Activated naive CD8-positive, alpha-beta T cell treated with anti-CD3 and anti-CD28 coated beads for 36 hours (primary cell): ENCODE measurements at places on chromosomes 6 and 20. TPM values are rescaled to one million over a fixed set of nuclear protein-coding genes. Genes with fewer than 3 reads are reported as not detected.

- no peak for DNase-seq
- H3K27ac ChIP-seq: no peak overlapping the region
- no peaks in the 10 kb centered on the region for H3K27me3 ChIP-seq
Observed at GRCh38 chr20:1918491-1919165, 23.4 kb downstream of the SIRPA start.

GRCh38 chr6:168452685-168453377 is 11.8 kb downstream of the SMOC2 start:
- no peak for DNase-seq
- H3K27me3 ChIP-seq: peaks cover 20% of the 10 kb centered on the region
- no peaks in the 10 kb centered on the region for H3K4me1 ChIP-seq
- no peaks in the 10 kb centered on the region for H3K36me3 ChIP-seq

GRCh38 chr20:49987015-49987867 is 4.5 kb downstream of the SNAI1 start:
- DNase-seq: no peak
- H3K36me3 ChIP-seq: peaks cover under 1% of the 10 kb centered on the region
- no peak overlapping the region for H3K4me3 ChIP-seq
- H3K27me3 ChIP-seq: peaks cover 4% of the 10 kb centered on the region
- H3K4me1 ChIP-seq: peaks cover 16% of the 10 kb centered on the region

DNA sequence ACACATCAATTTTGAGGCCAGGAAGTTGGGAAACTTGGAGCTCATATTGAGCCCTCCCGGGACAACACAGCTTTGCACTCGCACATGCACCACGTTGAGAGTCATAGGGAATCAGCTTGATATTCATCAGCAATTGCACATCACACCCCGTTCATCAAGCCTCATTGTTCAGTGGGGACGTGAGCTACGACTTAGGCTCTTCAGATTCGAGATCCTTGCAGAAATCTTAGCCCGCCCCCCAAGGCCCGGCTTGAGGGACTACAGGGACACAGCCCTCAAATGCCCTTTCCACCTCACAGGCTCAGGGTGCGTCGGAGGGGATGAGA is 93.0 kb upstream of the MAFB start:
- no peaks in the 10 kb centered on the region for H3K36me3 ChIP-seq
- H3K27ac ChIP-seq: no peak overlapping the region
- DNase-seq: no peak
- peaks cover 3% of the 10 kb centered on the region for H3K27me3 ChIP-seq
- H3K4me1 ChIP-seq: no peaks in the 10 kb centered on the region
- H3K4me3 ChIP-seq: no peak overlapping the region

- H3K4me1 ChIP-seq: no peaks in the 10 kb centered on the region
- H3K27ac ChIP-seq: no peak overlapping the region
- H3K27me3 ChIP-seq: no peaks in the 10 kb centered on the region
Observed at GRCh38 chr20:11970243-11970836, 52.6 kb downstream of the BTBD3 start.

XKR7 gene
- 0.04 TPM for total RNA-seq
